ENCODE measurements at places on chromosomes 7 and 10.

- DNase-seq: no peak
Observed at GRCh38 chr7:87528730-87529129, 53.2 kb upstream of the ABCB4 start.

GRCh38 chr7:151379193-151379520 lies 30.7 kb downstream of the WDR86 start:
- DNase-seq: no peak

GRCh38 chr10:132377326-132377725 lies 19.7 kb upstream of the PWWP2B start:
- DNase-seq: no peak

GRCh38 chr10:11874568-11875493 lies 51.7 kb downstream of the PROSER2 start:
- DNase-seq: peak; percentile 76

DNA sequence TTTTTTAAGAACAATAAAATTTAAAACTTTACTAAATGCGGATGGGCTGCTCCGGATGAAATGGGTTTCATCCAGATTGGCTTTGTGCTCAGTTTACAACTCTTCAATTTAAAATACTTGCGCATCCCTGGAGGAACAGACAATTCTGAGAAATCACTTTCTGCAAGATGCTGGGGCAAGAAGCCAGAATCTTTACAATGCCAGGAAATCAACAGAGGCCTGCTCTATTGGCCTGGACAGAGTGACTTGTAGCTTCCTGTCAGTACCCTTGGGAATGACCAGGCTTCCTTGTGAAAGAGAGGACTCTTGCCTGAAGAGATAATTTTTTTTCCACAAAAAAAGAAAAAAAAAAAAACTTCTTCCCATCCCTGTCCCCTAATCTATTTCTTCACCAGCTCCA lies 3.9 kb upstream of the FAM13C start:
- DNase-seq: no peak

GRCh38 chr10:1531883-1532597 lies 205.3 kb downstream of the ADARB2 start:
- no peak for DNase-seq

- DNase-seq: no peak
Observed at GRCh38 chr10:35690534-35690933, 48.4 kb upstream of the FZD8 start.

GRCh38 chr10:14879928-14880193 lies 1.2 kb downstream of the SUV39H2 start:
- no peak for DNase-seq

- no peak for DNase-seq
Observed at GRCh38 chr7:100169147-100169850, 882 bp upstream of the GAL3ST4 start.

DNA sequence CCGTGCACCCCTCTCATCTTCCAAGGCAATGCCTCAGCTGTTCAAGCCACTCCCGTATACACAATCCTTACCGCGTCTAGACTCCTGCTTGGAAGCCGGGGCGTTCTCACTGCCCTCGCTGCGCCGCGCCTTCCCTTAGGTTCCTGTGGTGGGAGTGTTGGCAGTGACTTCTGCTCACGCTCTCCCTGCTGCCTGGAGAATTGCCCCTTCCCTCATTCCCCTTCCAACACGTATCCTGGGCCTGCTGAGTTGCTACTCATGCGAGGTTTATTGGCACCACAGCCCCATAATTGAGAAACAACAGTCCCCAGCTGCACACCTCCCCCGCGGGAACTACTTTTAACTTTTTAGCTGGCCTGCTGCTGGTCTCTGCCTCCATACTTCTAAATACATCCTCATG lies 31.9 kb downstream of the RBM17 start:
- no peak for DNase-seq

DNA sequence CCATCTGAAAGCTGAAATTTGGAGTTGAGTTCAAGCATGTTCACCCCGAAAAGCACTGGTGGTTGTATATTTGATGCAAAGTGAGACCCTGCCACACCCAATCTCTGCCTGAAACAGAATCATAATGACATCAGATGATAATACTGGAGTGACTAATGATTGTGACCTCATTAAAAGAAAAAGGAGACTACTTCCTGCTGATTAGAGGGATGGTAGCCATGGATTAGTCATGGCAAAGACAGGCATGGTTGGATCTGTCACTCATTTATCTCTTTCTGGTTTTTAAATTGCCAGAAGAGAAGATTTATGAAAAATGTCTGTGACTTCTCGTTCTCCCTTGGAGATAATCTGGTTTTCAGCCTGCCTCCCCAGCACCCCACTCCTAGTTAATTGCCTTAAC lies 101.2 kb downstream of the BAMBI start:
- no peak for DNase-seq

DNA sequence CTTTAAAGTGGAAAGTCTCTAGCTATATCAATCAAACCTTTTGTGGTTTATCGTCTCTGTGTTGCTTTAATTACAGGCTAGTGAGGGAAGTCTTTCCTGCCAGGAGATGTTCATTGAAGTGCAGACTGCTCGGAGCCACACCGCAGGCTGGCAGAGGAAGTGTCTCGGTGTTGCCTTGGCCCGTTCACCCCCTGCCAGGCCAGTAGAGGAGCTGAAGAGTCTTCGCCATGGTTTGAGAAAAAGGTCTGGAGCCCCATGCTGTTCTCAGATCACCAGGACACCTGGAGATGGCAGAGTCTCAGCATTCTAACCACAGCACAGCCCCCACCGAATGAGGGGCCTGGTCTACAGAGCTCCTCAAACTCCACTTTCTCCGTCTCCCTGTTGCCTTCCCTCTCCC lies 275.9 kb upstream of the PLPP4 start:
- no peak for DNase-seq

DNA sequence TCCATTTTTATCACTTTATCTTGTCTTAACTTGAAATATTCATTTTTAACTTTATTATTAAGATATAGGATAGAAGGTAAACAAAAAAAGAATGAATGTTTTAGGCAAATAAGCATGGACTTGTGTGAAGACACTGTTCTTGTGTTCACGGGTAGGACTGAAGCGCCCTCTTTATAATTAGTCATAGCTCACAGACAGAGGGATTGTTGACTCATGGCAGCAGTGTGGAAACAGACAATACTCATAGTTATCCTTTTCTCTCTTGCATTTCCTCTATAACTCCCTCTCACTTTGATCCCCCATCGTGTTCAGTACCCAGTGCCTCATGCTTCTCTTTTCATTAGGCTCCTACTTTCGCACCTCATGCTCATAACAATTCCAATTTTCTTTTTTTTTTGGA lies 731.8 kb downstream of the PHTF2 start:
- no peak for DNase-seq

- no peak for DNase-seq
Observed at GRCh38 chr10:6956562-6956961, 376.5 kb upstream of the PRKCQ start.

DNA sequence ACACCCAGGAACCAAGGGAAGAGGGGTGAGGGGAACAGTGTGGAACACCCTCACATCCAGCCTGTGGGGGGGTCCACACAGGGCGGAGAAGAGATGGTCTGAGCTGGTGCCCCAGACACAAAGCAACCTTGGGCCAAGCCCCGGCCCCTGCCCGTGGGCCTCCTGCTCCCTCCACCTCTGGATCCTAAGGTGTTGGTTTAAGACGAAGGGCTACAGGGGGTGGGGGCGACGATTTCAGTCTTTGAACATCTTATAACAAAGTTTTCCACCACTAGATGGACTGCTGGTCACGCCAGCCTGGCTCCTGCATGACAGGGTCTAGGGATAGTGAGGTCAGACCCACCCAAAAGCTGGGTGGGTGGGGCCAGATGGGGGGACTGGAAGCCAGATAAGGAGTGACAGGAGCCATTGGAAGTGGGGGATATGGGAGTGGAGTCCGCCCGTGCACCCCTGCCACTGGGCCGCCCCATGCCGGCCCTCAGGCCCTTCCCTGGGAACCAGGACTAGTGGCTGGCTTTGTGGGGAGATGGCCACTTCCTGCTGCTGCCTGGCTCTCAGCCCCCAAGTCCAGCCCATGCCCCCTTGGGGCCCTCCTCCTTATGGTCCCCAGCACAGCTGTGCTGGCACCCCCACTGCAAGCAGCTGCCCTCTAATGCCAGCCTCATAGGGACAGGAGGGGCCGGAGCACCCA lies 98.4 kb downstream of the RGS10 start:
- no peak for DNase-seq

- DNase-seq: no peak
Observed at GRCh38 chr7:25261545-25262140, 33.4 kb upstream of the NPVF start.

GRCh38 chr10:7123774-7124173 lies 287.1 kb downstream of the SFMBT2 start:
- no peak for DNase-seq

GRCh38 chr7:40826411-40827221 lies 691.8 kb downstream of the SUGCT start:
- DNase-seq: no peak

DNA sequence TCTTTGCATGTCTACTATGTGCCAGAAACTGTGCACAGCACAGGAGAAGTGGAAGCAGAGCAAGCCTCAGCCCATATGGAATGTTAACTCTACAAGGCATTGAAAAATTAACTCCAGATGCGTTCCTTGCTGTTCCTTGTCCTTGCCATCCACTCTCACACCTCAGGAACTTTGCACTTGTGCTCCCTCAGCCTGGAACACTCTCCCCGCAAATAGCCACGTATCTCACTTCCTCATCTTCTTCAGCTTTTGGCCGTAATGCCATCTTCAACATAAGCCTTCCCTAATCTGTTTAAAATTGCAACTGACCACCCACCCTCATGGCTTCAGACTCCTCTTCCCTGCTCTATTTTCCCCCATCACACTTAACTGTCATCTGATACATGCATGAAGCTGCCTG lies 83.2 kb upstream of the CAPZA2 start:
- no peak for DNase-seq

- no peak for DNase-seq
Observed at GRCh38 chr10:3226960-3227744, 54.6 kb upstream of the PITRM1 start.

DNA sequence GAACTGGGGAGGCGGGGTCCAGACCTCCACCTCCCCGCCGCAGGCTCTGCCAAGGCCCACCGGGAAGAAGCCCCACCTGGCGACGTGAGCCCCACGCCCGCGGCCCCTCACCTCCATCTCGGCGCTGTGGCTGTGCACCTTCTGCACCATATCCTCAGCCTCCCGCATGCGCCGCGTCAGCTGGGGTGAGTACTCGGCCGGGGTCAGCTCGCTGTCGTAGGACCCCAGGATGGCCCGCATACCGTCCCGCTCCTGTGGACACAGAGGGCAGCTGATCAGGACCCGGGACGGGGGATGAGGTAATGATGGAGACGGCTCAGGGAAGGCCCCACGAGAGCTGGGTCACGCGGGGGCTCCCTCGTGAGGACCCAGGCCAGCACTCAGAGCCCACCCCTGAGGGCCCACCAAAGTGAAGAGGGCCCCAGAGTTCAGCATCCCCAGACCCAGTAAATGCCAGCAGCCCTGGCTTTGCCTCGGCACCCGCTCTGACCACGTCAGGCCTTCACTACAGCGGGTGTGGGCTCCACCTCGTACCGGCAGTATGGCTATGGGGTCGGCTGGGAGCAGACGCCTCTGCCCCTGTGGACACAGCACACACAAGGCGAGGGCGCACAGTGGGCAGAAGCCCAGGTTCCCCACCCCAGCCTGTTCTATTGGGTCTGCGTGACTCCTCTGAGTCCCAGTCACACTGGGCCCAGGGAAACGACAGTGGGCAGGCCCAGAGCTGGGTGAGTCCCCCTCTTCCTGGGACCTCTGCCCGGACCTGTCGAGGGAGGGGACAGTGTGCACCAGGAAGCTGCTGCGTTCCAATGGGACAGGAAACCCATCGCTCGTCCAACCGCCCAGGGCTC lies 218.1 kb downstream of the MAD1L1 start:
- DNase-seq: peak; percentile 19

DNA sequence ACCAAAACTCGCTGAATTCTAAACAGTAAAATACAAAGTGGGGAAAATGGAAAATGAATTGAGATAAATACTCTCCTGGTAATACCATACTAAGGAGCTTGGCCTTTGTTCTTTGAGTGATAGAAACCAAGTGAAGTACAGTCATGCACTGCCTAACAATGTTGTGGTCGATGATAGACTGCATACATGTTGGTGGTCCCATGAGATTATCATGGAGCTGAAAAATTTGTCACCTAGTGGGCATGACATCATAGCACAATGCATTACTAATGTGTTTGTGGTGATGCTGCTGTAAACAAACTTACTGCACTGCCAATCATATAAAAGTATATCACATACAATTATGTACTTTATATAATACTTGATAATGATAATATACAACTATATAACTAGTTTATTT lies 419.1 kb downstream of the ARL4A start:
- DNase-seq: no peak

- DNase-seq: peak; percentile 48
Observed at GRCh38 chr10:114507449-114507848, 103.1 kb upstream of the AFAP1L2 start.

GRCh38 chr10:4883079-4883739 lies 57.2 kb downstream of the AKR1E2 start:
- no peak for DNase-seq

DNA sequence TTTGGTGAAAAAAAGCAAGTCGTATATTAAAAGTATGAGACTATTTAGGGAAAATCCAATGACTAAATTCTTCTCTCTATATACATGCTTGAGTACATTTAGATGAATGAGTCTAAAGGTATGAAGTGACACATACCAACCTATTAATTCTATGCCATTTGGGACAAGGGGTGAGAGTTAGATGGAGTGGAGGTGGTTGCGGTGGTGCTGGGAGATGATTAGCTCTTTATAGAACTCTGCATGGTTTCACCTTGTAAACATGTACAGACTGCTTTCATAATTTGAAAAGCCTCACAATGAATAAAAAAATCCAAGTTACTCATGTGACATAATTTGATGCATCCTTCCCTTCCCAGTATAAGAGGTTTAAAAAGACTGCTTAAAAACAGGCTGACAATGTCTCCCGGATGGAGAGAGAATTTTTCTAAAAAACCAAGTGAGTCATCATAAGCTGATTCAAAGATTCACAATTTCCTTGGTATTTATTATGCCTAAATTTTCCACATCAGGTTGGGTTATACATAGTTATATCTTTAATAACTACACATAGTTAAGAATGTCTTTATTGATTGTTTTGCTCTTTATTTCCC lies 572.8 kb downstream of the REEP3 start:
- DNase-seq: no peak

DNA sequence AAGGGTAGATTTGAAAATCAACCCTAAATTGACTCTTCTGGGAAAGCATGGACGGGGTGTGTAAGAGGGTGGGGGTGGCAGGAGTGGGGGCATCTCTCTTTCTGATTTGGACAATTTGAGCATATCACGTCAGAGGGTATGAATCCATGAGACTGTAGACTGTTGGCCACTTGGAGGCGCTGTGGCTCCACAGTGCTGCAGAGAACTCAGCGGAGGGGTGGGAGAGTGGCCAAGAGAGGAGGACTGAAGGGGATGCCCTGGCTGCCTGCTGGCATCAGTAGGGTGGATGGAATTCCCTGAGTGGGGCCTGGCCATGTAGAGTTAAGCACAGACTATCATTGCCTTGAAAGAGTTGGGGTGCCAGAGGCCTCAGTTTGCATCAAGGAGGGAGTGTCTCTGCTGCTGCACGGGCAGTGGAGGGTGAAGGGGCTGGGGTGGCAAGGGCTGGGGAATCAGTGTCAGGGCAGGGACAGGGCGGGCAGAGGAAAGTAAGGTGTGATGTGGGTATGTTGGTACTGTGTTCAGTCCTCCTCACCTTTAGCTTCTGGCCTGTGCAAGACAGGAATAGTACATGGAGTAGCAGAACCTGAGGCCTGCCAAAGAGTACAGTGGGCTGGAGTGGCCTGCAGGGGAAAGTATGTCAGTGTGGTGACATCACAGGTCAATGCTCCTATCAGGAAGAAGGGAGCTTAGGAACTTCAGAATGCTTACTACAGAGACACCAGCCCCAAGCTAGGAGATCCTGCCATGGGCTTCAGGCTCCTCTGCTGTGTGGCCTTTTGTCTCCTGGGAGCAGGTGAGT lies 133.5 kb upstream of the PRSS58 start:
- no peak for DNase-seq

GRCh38 chr7:20541608-20542349 lies 73.7 kb upstream of the ABCB5 start:
- DNase-seq: no peak
